Memory B cell (primary cell): ENCODE measurements at places on chromosomes 12 and 14.

GRCh38 chr12:98084391-98084790, 431.0 kb upstream of the TMPO start:
- no peak for DNase-seq

DNA sequence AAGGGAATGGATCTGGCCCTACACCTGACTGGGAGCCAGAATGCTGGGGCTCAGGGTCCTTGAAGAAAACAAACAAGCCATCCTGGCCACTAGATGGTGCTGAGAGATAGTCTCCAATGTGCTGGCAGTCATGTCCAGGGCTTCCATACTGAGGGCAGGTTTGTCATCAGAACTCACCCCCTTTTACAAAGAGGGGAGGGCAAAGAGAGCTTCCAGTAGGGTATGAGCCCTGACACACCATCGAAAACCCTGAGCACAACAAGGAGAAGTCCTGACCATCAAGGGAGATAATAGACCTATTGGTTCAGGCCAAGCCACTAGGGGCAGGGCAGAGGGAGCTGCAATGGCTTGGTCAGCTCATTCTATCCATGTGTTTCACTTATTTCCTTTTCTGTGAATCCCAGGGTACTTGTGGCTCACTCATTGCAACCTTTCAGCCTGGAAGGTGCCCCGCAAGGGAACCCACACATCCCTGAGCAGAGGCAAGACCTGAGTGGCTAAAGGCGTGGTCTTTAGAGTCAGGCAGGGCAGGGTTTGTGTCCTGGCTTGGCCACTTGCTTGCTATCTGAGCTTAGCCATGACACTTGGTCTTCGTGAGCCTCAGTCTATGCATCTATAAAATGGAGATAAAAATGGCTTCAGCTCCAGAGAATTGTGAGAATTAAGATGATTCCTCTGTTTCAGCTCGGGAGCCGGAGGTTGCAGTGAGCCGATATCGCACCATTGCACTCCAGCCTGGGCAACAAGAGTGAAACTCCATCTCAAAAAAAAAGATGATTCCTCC, 6.2 kb upstream of the PLEKHH1 start:
- DNase-seq, result peak; percentile 20

DNA sequence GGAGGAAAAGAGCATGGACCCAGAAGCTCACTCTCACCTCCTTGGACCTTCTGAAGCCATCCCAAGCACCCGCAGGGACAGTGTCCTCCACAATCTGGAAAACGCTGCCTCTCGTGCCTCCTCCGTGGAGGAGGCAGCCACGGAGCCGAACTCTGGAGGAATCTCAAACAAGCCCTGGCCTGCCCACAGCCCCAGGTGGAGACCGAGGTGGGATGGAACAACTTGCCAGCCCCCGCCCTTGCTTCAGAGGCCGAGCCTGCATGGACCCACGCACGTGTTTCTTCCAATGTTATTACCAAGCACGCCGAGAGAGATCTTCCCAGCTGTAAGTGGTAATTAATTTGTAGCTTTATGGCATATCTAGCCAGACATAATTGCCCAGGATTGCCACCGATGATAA, 61.3 kb downstream of the SCARB1 start:
- no peak for DNase-seq

DNA sequence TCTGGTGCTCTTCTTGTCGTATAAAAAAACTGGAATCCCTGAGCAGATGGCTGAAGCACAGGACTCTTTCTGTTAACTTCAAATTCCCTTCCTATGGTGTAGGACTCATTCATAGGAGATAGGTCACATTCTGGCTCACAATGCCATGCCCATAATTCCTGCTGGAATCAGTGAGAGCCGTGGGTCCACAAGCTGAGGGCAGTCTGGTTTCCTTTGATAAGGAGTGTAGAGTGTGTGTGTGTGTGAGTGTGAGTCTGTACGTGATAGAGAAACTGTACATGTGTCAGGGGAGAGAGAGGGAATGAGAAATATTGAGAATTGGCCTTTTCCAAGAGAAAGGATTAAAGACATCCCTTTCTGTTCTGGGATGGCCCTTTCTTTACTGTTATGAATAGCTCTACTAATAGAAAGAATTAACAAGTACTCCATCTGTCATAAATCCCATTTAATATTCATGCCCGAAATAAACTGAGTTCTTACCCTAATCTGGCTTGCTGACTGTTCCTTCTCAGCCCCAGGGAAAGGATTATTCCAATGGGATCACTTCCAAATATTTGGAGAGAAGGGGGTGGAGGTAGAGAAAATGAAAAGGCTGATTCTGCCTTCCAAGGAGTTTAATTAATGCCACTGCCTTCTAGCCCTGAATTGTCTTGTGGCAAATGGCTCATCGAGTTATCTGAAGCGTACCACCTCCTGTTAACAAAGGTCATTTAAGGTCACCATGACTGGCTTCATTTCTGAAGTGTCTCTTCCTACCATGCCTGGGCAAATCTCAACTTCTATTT, 79.0 kb downstream of the TMX1 start:
- DNase-seq, result no peak

GRCh38 chr12:42299392-42300308, 26.2 kb downstream of the ZCRB1 start:
- no peak for DNase-seq

DNA sequence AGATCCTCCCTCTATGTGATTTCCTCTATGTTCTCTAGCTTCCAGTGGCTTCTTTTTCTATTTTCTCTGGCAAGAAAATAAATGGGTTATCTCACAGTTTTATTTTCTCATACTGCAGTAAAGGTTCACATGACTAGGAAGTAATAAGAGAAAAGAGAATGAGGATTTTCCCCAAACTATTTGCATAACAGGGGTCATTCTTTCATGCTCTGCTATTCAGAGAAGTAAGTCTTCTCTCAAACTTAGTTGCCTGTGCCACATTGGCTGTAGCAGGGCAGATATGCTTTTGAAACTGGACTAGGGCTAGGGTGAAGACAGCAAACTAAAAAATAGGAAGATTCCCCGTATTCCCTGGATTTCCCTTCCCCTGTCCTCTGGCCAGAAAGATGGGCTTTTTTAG, 57.4 kb downstream of the ACSM4 start:
- DNase-seq, result no peak

DNA sequence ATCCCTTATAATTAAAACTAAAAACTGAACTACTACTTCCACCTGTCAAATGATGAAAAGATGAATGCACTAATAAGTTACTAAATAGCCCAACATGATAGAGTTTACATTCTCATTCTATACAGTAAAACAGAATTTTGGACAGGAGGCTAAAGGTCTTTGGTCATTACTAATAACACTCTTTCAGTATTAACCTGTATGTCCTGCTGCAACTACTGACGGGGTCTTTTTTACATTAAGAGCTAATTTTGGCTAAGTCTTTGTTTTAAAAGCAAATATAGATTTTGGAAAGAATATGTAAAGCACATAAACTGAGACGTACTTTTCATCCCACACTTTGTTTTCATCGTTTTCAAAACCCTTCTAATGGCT, 175.4 kb upstream of the CDKN3 start:
- DNase-seq, result no peak

DNA sequence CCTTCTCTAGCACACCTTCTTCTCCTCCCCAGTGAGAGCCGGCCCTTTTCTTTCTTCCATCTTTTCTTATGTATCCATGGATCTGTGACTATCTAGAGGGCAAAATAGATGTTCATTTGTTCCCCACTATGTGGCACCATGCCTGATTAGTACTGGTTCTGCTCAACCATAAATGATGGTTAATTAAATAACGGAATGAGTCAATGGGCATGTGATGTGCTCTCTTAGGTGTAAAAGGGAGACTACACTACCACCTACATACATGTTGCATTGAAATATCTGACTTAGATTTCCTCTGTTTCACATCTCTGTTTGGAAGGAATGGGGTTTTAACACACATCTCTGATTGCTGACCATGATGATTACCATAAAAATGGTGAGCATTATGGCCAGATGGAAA, 116.5 kb downstream of the BTG1 start:
- no peak for DNase-seq

GRCh38 chr12:53346491-53346890, 10.3 kb upstream of the SP7 start:
- no peak for DNase-seq

GRCh38 chr12:11650286-11651281, 1.1 kb downstream of the ETV6 start:
- no peak for DNase-seq

GRCh38 chr12:124774462-124775167, 89.0 kb downstream of the SCARB1 start:
- DNase-seq, result no peak

GRCh38 chr12:59780605-59781135, 184.8 kb downstream of the SLC16A7 start:
- DNase-seq, result no peak

- peak; percentile 19 for DNase-seq
Observed at GRCh38 chr14:32576088-32576795, 247.1 kb downstream of the AKAP6 start.

- no peak for DNase-seq
Observed at GRCh38 chr14:59175404-59175803, 13.1 kb upstream of the DAAM1 start.

DNA sequence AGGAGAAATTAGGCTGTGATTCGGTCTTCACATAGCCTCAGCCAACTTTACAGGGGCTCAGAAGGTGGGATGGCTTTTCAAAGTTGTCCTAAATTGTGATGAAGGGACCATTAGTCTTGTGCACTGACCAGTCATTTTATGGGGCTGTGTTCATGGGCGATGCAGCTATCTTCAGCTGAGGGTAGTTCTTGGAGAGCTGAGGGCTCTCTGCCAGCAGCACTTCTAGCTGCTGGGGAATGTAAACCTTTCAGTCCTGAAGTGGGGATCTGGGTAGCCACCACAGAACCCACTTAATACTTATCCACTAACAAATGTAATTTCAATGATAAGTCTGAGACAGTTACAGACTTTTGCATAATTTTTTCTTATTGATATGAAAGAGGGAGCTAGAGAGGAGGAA, 270.6 kb downstream of the AEBP2 start:
- DNase-seq, result no peak

GRCh38 chr14:64733899-64734298, 29.7 kb downstream of the PLEKHG3 start:
- DNase-seq, result no peak

GRCh38 chr12:11814374-11814773, 164.9 kb downstream of the ETV6 start:
- DNase-seq, result no peak

GRCh38 chr14:94632305-94632590, 20.1 kb downstream of the SERPINA3 start:
- DNase-seq, result no peak

DNA sequence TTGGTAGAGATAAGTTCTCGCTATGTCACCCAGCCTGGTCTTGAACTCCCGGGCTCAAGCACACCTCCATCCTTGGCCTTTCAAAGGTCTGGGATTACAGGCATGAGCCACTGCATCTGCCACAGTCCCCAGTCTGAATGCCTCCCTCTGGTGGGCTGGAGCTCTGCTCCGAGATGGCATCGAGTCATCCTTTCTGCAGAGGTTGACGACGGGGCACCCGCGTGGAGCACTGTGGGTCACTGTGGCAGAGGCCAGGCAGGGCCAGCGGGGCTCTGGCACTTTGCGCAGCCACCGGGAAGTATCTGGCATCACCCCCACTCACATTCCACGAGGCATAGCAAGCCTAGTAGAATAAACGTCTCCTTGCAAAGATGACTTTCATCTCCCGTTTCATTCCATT, 163.3 kb upstream of the DIO3 start:
- no peak for DNase-seq

- DNase-seq, result no peak
Observed at GRCh38 chr12:16154990-16155389, 122.5 kb downstream of the SLC15A5 start.

DNA sequence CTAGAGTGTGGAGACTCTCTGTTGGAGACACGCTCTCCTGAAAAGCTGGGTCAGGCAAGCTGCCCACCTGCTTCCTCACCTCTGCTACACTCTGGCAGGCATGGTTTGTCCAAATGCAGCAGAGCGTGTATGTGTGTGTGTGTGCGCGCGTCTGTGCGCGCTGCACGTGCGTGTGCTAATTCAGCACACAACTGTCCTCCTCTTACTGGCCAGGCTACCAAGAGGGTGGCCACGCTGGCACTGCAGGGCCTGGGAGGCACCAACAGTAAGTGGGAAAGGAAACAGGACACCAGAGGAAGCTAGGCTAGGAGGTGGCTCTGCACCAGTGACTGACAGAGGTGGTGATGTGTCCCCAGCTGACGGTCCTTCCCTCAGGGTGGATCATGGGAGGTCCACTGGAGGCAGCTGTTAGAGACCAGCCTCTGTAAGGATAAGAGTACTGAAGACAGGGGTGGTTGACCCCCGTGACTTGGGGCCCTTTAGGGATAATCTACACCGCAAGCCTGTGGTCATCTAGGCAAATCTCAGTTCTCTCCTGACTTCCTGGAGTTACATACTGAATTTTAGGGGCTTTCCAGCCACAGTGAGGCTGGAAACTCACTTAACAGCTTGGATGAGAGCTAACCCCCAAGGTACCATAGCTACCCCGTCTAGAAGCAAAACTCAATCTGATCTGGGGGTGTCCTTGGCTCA, 15.6 kb upstream of the TFCP2 start:
- peak; percentile 16 for DNase-seq

DNA sequence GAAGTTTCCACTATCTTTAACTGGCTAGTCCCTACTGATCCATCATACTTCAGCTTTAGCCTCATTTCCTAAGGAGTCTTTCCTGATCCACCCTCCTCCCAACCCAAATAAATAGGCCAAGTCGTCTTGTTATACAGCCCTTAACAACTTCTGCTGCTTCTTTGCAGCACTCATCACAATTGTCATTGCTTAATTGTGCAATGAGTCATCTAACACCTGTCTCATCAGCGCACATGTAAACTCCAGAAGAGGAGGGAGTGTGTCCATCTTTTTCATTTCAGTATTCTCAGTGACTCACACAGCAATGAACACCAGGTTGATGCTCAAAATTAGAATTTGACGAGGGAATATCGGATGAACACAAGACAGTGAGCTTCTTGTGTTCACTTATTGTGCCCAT, 87.3 kb downstream of the SUDS3 start:
- DNase-seq, result no peak

DNA sequence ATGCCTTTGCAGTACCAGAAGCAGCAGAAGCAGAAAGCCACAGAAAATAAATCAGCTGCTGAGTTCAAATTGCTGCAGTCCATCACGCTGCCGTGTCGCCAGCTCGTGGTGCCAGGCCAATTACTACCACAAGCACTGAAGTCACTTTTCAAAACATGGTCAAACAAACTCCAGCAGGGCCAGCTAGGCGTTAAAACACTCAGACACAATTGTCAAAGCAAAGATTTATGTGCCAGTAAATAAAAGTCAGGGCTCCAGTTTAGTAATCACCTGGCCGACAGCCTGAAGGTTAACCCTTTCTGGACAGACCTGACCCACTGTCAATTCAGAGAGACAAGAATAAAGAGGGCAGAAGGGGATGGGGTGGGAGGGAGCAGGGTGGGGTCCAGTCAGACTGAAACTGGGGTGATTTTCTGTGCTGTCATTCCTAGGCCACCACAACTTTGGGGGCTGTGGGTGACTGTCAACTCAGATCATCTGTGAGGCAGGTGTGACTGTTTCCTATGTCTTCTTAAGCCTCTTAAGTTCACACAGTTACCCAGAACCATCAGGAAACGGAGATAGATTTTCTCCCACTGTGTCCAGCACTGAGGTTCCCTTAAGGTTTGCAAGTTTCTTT, 109.8 kb upstream of the FUT8 start:
- no peak for DNase-seq
